ENCODE measurements at places on chromosomes 3 and 15.

DNA sequence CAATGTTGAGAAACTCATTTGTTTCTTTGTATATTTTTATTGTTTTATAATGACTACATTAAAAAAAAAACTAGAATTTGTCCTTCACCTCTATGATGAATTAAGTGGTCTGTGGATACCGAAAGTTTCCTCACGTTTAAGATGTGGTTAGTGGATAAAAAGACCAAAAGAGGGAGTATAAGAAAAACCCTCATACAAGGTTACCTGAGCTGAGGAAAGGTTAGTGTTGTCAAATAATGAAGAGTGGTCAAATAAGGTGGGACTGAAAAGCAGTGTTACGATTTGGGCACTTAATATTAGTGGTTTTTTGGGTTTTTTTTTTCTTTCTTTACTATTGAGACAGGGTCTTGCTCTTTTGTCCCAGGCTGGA, 21.2 kb downstream of the RASA2 start:
- DNase-seq = no peak

GRCh38 chr3:74523811-74524210, 90.6 kb downstream of the CNTN3 start:
- no peak for DNase-seq

DNA sequence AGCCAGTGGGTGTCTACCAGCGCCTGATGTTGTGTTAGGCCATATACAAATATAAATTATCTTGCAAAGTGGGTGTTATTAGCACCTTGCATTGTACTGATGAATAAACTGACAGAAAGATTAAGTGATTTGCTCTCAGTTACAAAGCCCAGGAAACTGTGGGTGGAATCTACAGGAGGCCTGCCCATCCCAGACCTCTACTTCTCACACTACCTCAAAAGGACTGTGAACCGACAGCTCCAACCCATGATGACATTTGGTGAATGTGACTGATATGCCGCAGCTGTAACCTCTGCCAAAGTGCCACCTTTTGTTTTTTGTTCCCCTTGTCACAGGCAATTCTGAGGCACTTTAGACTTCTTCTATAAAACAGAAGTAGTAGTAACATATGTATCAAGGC, 43.7 kb upstream of the KCNMB2 start:
- DNase-seq = no peak

DNA sequence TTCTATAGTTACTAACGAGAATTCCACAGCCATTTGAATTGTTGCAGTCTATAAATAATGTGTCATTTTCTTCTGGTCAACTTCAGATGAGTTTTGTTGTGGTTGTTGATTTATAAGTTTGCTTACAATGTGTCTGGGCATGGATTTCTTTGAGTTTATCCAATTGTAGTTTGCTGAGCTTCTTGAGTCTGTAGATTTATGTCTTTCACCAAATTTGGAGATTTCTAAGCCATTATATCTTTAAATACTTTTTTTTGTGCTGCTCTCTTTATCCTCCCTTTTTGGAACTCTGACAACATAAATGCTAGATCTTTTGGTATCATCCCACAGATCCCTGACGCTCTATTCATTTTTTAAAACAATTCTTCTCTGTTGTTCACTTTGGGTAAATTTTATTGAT, 63.2 kb upstream of the NDUFB4 start:
- DNase-seq = no peak

DNA sequence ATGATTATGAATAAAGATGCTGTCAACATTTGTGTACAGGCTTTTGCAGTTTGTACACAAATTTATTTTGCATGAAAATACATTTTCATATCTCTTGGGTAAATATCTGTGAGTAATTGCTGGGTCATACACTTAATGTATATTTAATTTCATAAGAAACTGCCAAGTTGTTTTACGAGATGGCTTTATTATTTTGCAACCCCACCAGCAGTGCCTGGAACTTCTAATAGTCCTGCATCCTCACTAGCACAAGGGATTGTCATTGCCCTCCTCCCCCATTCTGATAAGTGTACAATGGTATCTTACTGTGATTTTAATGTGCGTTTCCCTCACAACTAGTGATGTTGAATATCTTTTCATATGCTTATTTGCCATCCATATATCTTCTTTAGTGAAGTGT, 45.2 kb downstream of the ASTE1 start:
- DNase-seq = no peak

DNA sequence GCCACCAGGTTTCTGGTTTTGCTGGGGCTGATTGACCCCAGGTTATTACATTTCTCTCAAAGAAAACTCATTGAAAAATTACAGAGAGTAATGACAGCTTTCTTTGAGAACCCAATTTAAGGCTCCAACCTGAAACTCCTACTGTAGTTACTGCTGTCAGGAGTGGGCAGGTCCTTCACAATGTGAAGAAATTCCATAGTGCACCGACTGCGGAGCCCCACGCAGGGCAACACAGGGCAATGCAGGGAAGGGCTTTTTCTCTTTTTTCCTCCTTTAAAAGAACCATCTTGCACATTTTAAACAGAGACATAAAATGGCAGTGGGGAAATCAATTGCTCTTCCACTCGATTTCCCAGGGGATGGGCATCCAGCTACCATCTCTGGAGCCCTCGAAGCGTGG, 74.3 kb downstream of the NUP210 start:
- no peak for DNase-seq

DNA sequence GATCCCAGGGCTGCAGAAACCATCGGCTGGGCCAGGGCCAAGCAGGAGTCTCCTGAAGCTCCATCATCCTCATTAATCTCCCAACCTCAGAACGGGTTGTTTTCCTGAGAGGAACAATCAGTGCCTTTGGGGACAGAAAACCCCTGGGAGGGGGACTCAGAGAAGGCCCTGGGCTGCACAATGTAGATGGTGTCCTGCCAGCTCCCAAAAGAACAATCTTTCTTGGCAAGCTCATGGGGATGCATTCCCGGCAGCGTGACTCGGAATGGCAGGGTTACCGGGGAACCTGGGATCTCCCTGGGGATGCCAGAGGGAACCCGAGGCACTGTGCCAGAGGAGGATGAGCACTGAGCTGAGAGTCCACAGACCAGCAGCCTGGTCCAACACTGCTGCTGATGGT, 72.1 kb upstream of the ATP2B2 start:
- no peak for DNase-seq

DNA sequence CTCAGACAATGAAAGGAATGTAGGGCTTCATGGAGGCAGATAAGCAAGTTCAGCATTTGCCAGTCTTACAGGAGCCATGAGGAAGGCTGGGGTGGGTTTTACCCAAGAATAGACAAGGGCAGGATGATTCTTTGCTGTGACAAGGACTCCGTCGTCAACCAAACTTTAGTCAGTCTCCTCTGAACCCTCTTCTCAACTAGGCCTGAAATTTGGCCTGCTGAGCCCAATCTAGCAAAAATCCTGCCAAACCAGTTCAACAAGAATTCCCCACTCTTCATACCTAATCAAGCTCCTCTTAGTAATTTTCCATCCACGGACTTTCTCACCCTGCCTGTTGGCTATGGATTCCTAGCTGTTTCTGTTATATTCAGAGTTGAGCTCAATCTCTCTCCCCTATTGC, 280.5 kb downstream of the TBL1XR1 start:
- DNase-seq = no peak

- DNase-seq = no peak
Measured at GRCh38 chr3:58383904-58384303, 49.7 kb downstream of the PDHB start.

GRCh38 chr15:63724760-63725159, 109.0 kb downstream of the HERC1 start:
- no peak for DNase-seq

GRCh38 chr3:197749315-197749600, 425 bp upstream of the FYTTD1 start:
- DNase-seq = peak; percentile 64

GRCh38 chr3:125098611-125099291, 43.0 kb upstream of the HEG1 start:
- DNase-seq = no peak

- DNase-seq = no peak
Measured at GRCh38 chr3:72593881-72594397, 254.3 kb downstream of the SHQ1 start.

DNA sequence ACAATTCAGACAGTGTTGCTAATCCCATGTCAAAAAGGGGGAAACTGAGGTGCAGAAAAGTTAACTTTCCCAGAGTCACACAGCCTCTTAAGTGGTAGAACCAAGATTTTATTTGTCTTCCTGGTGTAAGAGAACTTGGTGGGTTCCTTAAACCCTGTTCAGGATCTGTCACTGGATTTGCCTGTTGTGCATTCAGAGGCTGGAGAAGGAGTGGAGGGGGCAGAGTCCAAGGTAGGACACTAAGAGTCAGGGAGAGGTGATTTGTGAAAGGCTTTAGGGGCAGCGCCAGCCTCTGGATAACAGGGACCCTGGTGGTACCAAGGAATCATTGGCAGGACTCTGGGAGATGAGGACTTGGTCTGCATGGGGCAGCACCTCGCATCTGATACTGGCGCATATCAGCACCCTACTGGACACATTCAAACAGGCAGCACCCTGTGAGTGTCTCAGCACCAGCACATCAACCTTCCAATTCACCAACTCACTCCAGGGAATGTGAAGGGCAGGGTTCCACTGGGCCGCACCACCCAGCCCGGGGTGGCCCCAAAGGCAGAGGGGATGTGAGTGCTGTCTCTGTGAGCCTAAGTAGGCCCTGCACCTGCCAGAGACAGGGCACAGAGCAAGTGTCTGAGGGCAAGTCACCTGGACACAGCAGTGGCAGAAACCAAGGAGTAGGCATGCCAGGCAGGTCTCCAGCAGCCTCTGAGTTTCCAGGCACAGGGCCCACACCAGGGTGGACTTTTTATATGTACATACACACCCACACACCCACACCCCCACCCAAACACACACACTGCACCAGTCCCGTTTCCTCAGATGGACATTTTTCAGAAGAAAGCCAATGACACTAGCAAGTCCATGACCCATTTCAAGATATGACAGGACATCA, 71.6 kb downstream of the LIPC start:
- DNase-seq = no peak

DNA sequence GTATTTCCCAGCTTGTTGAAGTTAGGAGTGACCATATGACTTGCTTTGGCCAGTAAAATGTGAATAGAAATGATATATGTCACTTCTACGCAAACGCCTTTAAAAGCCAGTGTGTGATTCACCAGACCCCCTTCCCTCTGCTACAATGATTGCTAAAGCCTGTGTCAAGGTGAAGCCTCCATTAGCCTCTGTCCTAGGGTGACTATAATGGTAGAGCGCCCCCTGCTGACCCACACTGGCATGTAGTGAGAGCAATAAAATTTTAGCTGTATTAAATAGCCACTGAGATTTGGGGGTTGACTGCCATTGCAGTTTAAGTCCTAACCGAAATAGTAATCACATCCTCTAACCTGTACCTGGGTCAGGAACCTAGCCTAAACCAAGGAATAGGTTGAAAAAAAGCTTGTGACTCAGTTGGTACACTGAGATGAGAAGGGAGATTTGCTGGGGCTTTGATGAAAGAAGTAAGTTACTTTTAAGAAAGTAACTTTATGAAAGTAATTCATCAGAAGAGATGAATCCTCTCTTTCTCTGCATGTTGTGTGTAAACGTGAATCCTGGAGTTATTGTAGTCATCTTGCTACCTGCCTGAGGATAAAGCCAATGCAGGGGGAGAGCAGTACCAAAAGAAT, 52.6 kb downstream of the GTF2E1 start:
- DNase-seq = peak; percentile 75

DNA sequence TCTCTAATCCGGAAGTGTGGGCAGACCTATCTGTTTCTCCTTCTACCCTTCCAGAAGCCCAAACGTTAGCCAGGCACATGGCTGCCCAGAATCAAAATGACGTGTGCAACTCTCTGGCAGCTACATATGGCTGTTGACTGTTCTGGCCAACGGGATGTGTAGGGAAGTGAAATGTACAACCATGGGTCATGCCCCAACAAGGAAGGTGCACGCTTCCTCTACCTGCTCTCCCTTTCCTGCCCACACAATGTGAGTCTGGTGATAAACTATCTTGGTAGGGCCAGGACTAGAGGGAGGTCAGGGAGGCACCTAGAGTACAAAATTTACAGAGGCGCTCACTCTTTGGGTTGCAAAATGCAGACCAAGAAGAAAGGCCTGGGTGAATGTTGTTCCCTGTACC, 495.9 kb upstream of the PROK2 start:
- no peak for DNase-seq

- no peak for DNase-seq
Measured at GRCh38 chr3:169278092-169278491, 385.4 kb downstream of the MECOM start.

GRCh38 chr3:83039422-83039821, 1278.0 kb upstream of the GBE1 start:
- DNase-seq = no peak

DNA sequence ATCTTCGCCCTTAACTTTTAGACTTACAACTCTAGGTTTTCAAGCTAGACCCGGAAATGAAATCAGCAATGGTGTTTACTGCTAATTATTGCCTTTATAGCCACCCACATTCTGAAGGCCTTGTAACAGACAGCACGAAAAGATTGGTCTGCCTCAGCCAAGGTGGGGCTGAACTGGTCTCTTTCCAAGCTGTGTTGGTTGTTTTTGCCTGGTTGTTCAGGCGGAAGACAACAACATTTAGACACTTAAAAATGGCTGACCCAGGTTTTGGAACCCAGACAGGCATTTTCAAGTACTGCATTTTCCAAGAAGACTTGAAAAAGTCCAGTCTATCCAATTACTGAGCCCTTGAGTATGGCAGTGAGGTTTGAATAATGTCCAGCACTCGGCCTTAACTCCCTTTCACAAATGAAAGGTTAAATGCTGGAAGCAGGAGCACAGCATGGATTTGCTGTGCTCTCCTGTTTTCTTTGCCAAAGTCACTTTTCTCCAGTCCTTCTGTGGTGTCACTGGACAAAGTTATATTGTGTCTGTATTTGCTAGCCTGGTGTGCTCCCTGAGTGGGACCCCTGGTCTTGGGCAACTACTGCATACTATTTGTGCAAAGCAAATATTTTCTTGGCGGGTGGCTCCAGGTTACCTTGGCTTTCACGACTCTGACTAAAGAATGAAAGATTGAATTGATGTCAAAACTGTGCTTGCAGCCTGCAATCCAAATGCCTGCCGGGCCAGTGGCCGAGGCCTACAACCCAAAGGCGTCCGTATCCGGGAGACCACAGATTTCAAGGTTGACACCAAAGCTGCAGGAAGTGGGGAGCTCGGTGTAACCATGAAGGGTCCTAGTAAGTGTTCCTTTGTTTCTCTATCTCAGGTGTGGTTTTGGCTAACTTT, 93.5 kb downstream of the FLNB start:
- no peak for DNase-seq

DNA sequence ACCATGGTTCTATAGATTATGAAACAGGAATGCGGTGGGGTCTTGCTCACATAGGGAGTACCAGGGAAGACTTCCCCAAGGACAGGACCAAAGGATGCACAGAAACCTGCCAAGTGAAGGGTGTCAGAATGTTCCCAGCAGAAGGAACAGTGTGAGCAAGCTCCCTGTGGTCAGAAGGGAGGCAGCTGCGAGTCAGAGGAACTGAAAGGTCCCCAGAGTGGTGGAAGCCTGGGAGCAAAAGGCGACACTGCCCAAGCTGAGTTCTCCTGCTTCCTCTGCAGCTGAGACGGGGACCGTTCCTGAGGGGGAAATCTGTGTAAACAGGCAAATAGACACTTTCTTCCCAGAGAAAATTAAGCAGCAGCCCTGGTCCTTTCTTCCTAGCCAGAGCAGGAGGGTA, 14.2 kb upstream of the SLC6A6 start:
- DNase-seq = no peak

GRCh38 chr3:160856450-160856849, 100.4 kb downstream of the PPM1L start:
- DNase-seq = no peak

Data from effector CD4-positive, alpha-beta T cell (primary cell).